ENCODE measurements at places on chromosomes 2 and 18.

- DNase-seq = peak; percentile 82
Measured at GRCh38 chr2:222613715-222614331, 42.1 kb downstream of the FARSB start.

DNA sequence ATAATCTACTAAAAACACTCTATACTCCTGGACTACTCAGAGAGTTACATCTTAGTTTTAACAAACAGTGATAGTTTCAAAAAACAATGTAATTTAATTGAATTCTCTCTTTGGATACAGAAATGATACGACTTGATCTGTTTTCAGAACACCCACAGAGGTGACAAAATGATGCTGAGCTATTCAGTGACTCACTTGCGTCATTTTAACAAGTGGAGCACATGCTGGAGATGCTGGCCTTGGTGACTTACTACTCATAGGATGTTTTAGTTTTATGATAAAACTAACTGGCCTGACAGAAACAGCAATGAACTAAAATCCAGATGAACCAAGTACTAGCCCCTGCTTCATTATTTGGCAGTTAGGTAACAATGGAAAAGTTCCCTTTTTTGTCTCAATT lies 101.3 kb upstream of the ITGB6 start:
- DNase-seq = no peak

DNA sequence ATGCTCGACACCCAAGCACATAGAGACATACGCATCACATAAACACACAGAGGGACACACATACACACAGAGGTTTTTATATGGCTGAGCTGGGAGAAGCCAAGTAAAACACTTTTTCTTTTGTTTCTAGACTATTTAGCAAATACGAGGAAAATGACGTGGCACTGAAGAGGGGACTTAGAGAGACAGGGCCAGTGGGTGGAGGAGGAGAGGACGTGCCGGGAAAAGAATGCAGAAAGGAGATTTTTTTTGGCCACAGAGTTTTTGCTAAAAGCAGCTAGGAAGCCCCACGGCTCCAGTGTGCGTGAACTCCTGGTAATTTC lies 168.5 kb upstream of the KLF7 start:
- no peak for DNase-seq

- no peak for DNase-seq
Measured at GRCh38 chr2:9221223-9221622, 14.6 kb downstream of the ASAP2 start.

DNA sequence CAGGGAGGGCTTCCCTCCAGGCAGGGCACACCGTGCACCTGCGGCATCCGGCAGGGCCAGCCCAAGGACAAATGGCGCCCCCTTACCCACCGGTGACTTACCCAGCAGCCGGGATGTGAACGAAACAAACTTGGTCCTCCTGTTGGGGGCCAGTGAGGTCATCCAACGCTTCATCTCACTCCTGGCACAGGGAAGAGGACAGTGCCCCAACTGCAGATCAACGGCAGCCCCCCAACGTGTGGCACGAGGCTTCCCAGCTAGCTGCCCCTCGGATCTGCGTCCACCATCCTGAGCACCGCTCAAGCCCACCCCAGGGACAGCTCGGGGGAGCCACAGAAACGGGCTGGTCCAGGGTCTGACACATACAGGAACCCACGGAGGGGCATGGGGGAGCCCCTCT lies 12.0 kb downstream of the SNORC start:
- DNase-seq = no peak

GRCh38 chr2:64906853-64907536 lies 82.2 kb upstream of the SLC1A4 start:
- no peak for DNase-seq

GRCh38 chr2:54966837-54967236 lies 83.4 kb downstream of the RTN4 start:
- no peak for DNase-seq
